SIG-M5 (cell line): ENCODE measurements at places on chromosomes 11 and 22.

DNA sequence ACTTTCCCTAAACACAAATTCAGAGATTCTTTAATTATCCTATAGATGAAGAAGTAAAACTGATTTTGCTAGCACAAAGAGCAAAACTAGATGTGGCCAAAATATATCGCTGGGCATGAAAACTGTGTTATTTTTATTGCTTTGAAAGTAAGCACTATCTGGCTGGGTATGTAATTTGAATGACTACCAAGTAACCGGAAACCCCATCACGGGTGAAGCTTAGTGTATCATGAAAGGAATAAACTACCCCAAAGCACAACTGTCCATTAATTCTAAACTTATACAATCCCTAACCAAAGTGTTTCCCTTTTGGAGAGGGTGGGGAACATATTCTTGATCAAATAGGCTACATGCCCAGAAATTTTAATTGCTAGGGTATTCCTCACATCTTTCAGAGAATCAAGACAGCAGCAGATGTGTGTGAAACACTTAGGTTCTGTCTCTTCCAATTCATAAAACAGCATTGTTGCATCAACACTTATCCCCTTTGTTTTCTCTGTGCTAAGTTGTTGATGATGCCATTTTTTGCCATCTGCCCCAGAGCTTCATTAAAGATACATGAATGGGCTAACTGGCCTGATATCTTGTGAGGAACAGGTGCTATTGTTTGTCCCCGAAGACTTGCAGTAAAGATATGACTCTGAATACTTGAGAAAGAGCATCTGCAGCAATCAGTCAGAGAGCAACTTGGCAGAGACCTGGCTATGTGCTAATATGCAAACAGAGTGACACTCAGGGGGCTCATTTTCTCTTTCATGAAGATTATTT lies 238.2 kb downstream of the SOX6 start:
- no peak for DNase-seq

DNA sequence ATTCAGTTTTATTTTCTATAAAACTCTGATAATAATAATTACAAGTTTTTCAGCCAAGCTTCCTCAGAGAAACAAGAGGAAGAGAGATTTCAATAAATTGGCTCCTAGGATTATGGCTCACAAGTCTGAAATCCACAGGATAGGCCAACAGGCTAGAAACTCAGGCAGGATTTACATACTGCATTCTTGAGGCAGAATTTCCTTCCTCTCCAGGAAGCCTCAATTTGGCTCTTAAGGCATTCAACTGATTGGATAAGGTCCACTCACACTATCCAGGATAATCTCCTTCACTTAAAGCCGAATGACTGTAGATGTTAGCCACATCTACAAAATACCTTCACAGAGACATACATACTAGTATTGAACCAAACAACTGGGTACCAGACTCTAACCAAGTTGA lies 120.3 kb upstream of the FAT3 start:
- DNase-seq, result no peak

DNA sequence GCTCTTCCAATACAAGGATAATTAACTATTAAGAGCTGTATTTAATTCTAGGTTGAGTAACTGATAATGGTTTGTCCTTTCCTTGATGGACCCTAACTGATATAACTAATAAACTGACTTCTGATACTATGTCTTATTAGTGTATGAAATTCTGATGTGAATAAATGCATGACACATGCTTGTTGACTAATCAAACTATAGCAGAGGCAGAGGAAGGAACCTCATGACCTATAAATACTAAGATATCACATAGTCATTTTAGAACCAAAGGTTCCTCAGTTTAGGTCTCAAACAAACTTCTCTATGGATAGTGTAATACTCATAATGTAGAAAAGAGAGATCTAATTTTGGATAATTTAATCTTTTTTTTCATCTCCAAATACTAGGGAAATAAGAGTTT lies 4.8 kb upstream of the HBD start:
- no peak for DNase-seq

DNA sequence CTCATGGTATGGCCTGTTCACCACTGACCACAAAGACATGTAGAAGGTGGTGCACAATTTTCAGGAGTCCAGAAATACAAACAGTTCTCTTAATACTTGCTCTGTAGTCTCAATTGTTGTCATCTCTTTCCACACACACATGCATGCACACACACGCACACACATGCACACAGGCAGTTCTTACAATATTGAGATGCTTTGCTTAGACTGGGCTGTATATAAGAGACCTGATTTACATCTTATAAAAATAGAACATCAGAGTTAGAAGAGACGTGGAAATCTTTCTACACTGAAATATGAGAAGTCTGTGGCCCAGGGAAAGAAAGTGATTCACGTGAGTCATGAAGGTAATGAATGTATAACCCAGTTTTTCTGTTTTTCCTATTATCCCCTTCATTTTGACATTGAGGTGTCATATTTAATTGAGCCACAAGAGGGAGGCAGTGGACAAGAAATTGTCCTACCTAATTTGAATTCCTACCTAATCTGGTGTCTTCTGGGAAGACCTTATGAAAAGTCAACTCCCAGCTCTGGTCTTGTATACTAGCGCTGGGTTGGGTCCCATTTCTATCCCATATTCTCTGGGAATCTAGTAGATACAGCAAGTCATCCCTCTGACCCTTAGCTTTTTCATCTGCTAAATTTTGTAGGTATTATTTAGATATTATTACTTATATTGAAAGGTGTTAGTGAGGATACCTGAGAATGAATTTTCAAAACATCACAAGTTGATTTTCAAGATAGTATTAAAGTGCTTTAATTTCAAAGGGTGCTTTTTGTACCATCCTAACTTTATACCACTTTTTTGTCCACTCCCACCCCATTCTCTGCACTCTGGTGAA lies 14.9 kb upstream of the MS4A4A start:
- no peak for DNase-seq

GRCh38 chr22:46783721-46784120 lies 21.3 kb downstream of the TBC1D22A start:
- DNase-seq, result no peak

DNA sequence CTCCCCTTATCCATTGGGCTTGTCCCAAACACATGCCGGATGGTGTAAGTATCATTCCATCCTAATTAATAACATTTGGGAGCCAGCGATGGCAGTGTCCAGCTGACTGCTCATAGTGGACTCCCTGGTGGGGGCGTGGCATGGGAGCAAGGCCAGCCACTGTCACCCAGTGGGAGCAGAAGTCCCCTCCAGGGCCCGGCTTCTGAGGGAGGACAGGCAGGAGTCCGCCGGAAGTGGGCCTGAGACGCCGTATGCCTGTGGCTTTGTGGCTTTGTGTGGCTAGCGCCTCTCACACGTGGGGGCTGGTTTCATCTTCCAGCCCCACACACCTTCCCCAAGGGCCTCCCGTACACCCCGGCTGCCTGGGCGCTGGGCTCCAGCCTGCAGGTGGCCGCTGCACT lies 124.5 kb downstream of the KCNQ1 start:
- DNase-seq, result no peak

GRCh38 chr22:23066200-23067022 lies 3.9 kb upstream of the GNAZ start:
- DNase-seq, result no peak

- DNase-seq, result no peak
Observed at GRCh38 chr11:45165386-45165785, 18.9 kb downstream of the PRDM11 start.

- DNase-seq, result no peak
Observed at GRCh38 chr22:30354644-30355043, 2.0 kb downstream of the SF3A1 start.

GRCh38 chr11:122647736-122648275 lies 7.7 kb upstream of the UBASH3B start:
- no peak for DNase-seq

GRCh38 chr22:24407278-24407665 lies 20.1 kb upstream of the ADORA2A start:
- DNase-seq, result no peak

- no peak for DNase-seq
Observed at GRCh38 chr11:62880231-62880802, 379 bp upstream of the SLC3A2 start.

- no peak for DNase-seq
Observed at GRCh38 chr11:23226331-23227077, 366.2 kb upstream of the CCDC179 start.

- DNase-seq, result no peak
Observed at GRCh38 chr11:111299101-111300026, 1.0 kb downstream of the POU2AF3 start.

DNA sequence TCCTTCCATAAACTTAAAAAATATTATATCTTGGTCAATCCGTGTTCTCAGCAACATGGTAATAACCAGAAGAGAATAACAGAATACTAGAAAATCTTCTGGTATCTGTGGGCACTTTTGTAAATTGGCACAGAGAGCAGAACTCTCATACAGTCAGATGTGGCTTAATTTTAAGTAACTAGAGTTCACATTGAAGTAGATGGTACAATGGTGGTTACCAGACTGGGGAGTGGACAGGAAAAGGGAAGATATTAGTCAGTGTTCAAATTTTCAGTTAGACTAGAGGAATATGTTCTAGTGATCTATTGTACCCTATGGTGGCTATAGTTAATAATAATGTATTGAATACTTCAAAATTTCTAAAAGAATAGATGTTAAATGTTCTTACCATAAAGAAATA lies 6.9 kb downstream of the OR52H1 start:
- DNase-seq, result no peak

DNA sequence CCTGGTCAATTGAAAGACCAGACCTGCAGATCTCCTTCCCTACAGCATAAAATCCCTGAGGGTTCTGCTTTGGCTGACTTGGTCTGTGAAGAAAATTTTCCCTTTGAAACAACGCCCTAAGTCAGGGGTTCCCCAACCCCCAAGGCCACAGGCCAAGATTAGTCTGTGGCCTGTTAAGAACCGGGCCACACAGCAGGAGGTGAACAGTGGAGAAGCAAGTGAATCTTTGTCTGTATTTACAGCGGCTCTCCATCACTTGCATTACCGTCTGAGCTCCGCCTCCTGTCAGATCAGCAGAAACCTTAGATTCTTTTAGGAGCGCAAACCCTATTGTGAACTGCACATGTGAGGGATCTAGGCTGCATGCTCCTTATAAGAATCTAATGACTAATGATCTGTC lies 38.2 kb downstream of the CCDC83 start:
- DNase-seq, result no peak

DNA sequence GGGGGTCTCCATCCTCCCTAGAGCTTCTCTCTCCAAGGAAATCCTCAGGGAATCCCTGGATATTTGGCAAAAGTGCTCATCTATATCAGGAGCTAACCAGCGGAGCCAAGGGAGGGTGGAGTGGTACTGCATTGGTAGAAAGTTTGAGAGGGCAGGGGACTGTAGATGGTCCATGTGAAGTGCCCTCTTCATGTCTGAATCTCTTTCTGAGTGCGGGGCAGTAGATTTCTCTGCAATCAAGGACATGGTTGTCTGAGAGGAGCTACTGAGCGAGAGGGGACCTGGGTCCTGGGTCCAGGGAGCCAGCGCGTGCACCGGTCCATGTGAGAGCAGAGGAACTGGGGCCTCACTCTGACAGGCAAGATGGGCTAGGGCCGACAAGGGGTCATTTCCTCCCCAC lies 701 bp downstream of the DIXDC1 start:
- DNase-seq, result no peak
